Activated CD4-positive, CD25-positive, alpha-beta regulatory T cell treated with anti-CD3 and anti-CD28 coated beads, Interleukin-2, amount 50 U/mL, for 72 hours (primary cell): ENCODE measurements at places on chromosomes 1 and 21.
A peak's percentile ranks its signal among the peaks of the same experiment; 100 is the strongest.

DNA sequence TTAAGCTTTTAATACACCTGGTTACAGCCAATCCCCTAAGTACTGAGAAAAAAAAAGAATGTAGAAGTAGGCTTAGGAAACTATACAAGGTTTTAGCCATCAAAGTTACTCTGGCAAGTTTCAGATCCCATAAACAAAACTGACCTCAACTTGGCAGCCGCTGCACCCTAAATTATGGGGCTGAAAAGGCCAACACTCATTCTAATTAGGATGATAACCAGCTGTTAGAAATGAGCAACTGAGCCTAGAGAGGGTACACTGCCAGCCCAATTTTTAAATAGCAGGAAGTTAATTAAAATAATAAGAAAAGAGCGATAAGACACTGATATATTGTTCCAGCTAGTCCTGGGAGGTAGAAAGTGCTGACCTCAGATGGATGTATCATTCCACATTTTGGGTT lies 105.7 kb upstream of the VAV3 start:
- DNase-seq = no peak

GRCh38 chr1:194512345-194512744 lies 1325.9 kb upstream of the B3GALT2 start:
- DNase-seq = no peak

DNA sequence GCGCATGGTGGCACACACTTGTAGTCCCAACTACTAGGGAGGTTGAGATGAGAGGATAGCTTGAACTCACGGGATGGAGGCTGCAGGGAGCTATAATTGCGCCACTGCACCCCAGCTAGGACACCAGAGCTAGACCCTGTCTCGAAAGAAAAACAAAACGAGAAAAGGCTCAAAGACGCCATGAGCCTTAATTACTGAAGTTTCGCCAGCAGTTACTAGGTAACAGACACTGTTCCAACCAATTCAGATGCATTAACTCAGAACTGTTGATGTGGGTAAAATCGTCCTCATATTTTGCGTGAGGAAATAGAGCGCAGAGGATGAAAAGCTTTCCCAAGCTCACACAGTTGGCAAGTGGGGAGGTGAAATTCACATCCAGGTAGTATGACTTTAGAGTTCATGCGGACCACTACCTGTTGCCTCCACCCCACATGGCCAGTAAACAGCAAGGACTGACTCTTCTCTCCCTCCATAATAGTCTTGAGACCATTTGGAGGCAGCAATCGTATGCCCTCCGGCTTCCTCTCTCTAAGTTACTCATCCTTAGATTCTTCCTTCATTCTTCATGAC lies 40.1 kb downstream of the INAVA start:
- no peak for DNase-seq

- no peak for DNase-seq
Measured at GRCh38 chr1:45282351-45282750, 44.3 kb upstream of the HPDL start.

DNA sequence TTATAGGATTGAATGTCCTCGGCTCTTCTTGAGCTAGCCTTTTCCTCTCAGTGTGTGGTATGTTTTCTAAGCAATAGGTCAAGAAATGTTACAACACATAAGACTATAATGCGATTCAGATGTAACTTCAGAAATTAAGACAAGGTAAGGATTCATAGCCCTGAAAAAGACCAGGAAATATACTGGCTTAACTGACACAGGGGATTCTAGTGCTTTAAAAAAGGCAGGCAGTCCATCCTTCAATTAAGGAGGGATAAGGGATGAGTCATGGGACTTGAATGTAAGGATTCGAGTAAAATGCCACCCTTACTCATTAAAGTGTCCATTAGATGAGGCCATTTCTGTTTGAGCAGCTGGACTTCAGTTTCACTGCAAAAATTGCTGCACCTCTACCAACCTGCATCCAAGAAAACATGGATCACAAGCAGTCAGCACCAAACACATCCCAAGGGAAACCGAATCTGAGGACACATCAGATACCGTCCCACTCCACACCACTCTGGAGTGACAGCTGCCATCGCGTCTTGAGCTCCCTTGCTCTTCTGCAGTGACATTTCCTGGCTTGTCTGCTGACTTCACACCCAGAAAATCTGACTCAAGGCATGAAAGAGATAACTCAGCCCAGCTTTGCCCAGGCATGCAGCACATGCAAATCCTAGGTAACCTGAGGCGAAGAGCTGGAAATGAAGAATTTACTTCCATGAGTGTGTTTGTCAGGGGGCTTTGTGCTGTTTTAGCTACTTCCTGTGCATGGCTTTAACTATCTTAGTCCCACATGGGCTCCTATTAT lies 37.8 kb downstream of the NGF start:
- no peak for DNase-seq

- DNase-seq = no peak
Measured at GRCh38 chr21:29349702-29350101, 51.0 kb downstream of the BACH1 start.

- peak; percentile 54 for DNase-seq
Measured at GRCh38 chr1:150548632-150549495, at the start of gene ADAMTSL4. Gene ADAMTSL4 (plus strand): TSS chr1:150549408. CDS start chr1:150552289, 2,881 bp downstream.

GRCh38 chr21:40976198-40977109 lies 129.5 kb upstream of the DSCAM start:
- DNase-seq = no peak

GRCh38 chr1:194865383-194865782 lies 1679.0 kb upstream of the B3GALT2 start:
- DNase-seq = no peak

GRCh38 chr1:117127795-117128194 lies 6.2 kb upstream of the TRIM45 start:
- no peak for DNase-seq

- no peak for DNase-seq
Measured at GRCh38 chr1:184388971-184389370, 2.1 kb downstream of the C1orf21 start.

GRCh38 chr1:68197461-68197860 lies 34.9 kb downstream of the WLS start:
- DNase-seq = no peak

- no peak for DNase-seq
Measured at GRCh38 chr21:45948576-45949141, 32.9 kb upstream of the COL6A1 start.

DNA sequence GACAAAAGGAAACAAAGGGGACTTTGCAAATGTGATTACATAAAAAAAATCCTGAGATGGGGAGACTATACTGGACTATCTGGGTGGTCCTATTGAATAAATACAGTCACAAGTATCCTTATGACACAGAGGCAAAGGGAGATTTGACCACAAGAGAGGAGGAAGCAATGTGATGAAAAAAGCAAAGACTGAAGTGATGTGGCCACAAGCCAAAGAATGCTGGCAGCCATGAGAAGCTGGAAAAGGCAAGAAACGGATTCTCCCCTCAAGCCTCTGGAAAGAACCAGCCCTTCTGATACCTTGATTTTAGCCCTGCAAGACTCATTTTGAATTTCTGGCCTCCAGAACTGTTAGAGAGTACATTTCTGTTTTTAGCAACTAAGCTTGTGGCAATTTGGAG lies 36.4 kb downstream of the OLFML2B start:
- DNase-seq = no peak

DNA sequence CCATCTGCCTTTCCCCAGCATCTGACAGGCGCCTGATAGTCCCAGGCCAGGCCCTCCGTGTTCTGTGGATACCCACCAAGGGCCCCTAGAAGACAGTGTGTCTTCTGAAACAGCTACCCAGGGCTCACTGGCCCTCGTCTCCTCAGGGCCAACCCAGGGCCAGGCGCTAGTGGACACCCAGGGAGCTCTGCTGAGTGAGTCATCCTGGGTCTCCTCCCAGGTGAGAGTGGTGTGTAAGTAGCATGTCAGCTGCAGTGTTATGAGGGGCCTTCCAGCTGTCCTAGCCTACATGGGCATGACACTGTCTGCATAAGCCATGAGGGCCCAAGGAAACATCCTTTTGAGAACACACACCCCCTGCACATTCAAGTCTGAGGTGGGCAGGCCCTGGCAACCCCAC lies 36.7 kb downstream of the CHD5 start:
- DNase-seq = no peak
